ENCODE measurements at places on chromosomes 7 and 10.

- no peak for DNase-seq
These were observed 1.3 kb downstream of the PTN start for GRCh38 chr7:137342265-137342664.

GRCh38 chr7:157503229-157503628 lies 166.4 kb downstream of the DNAJB6 start:
- no peak for DNase-seq

- no peak for DNase-seq
These were observed 22.7 kb upstream of the AGFG2 start for GRCh38 chr7:100516135-100516812.

DNA sequence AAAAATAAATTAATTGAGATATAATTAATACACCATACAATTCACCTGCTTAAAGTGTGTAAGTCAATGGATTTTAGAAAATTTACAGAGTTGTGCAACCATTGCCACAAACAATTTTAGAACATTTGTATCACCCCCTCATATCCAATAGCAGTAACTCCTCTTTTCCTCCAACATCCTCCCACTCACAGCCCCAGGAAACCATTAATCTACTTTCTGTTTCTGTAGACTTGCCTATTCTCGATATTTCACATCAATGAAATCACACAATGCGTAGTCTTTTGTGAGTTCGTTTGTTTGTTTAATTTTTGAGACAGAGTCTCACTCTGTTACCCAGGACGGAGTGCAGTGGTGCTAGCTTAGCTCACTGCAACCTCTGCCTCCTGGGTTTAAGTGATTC lies 13.7 kb upstream of the HERC4 start:
- no peak for DNase-seq

DNA sequence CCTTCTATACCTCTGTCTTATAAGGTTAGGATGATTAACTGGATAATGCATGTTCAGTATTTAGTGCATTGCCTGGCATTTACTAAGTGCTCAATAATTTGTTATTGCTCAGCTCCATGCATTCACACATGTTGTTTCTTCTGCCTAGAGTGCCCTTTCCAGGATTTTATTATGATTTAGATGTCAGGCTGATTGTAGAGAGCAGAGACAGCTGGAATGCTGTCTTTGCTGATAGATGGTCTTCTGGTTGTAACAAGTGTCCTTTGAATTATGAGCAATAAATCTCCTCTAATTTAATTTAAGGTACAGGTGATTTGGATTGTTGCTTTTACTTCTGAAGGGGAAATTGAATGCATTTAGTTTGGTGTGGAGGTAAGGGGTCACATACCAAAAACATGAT lies 548.0 kb downstream of the MAGI2 start:
- DNase-seq, result no peak

DNA sequence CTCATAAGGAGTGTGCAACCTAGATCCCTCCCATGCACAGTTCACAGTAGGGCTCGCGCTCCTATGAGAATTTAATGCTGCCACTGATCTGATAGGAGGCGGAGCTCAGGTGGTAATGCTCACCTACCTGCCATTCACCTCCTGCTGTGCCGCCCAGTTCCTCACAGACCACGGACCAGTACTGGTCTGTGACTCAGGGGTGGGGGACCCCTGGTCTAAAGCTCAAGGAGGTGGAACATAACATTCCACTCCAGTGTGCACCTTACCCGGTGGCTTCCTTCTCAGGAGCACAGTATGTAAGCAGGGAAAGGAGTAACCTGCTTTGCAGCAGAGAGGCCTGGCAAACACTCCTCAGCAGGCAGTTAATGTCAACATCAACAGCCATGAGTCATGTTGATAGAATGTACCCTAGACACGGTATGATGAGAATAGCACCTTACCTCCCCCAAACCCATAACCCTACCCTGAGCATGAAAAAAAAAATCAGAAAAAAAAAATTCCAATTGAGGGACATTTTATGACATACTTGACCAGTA lies 273.5 kb downstream of the FGFR2 start:
- no peak for DNase-seq

GRCh38 chr7:66267249-66267648 lies 62.1 kb downstream of the TPST1 start:
- no peak for DNase-seq

- DNase-seq, result no peak
These were observed 36.0 kb downstream of the R3HCC1L start for GRCh38 chr10:98170249-98171117.

- DNase-seq, result no peak
These were observed 40.0 kb upstream of the TM9SF3 start for GRCh38 chr10:96626795-96627194.

- DNase-seq, result no peak
These were observed 188.7 kb downstream of the EMX2 start for GRCh38 chr10:117731121-117731791.

DNA sequence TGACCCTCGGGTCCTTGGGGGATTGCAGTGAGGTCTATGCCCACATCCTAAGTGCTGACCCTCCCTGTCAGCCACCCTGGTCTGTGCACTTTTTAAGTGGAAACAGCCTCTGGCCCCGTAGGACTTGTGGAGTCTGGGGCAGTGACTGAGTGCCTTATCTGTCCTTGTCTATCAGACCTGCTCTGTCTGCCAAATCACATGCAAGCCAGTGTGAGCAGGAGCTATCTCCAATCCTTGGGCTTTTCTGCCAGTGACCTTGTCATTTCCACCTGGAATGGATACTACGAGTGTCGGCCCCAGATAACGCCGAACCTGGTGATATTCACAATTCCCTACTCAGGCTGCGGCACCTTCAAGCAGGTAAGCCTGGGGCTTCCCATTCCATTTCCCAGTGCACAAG lies 62.7 kb downstream of the C10orf120 start:
- no peak for DNase-seq

Measured in NCI-H187 treated with DMSO at 0.1 percent for 48 hours (cell line).